ENCODE measurements at places on chromosomes 5 and 9.

DNA sequence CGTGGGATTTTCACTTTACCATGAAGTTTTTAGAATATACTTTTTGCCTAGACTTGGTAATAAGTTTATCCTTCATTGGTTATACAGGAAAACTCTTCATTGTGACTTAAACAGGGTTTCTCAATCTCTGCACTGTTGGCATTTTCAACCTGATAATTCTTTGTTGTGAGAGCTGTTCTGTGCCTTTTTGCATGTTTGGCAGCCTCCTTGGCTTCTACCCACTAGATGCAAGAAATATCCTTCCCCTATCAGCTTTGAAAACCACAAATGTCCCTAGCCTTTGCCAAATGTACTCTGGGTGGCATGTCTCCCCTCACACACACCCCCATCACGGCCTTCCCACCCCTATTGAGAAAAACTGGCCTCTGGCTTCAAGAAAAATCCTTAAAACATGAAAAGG is 180.9 kb downstream of the ESM1 start:
- DNase-seq, result no peak

DNA sequence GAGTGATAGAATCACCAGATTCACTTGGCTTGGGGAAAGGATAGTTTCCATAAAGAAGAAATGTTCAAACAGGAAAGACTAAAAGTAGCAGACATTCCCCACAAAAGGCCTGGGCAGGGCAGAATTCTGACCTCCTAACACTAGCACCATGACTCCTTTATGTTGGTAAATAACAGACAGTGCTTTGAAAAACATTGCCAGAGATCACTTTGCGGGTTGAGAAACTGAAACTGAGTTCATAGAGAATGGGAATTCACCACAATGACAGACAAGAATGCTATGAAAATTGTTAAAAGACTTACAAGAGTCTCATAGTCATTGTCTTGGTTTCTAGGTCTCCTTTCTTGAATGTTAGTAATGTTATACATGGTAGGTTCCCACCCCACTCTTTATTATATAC is 172.5 kb upstream of the GLRA1 start:
- no peak for DNase-seq

GRCh38 chr9:14467675-14468374 is 153.9 kb upstream of the NFIB start:
- no peak for DNase-seq

DNA sequence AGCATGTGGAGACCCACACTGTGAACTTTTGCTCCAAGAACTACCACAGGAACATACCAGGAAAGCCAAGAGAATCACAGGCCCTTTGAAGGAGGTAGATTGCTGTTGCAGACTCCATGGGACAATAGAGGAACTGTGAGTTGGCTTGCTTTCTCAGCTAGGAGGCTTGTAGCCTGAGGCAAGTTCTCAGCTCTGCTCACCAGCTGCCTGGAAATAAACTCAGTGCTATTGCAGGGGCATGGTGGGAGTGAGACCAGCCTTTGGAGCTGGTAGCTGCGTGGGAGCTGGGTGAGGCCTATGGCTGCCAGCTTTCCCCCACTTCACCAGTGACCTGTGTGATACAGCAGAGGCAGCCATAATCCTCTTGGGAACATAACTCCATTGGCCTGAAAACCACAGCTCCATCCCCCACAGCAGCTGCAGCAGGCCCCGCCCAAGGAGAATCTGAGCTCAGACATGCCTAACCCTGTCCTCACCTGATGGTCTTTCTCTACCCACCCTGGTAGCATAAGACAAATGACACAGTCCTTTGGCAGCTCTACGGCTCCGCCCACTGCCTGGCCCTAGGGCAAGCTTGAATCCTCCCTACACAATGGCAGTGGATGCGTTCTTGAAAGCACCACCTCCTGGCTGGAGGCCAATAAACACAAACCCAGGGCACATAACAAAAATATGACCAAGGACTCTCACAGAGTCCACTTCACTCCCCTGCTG is 389.5 kb downstream of the KIF4B start:
- no peak for DNase-seq

DNA sequence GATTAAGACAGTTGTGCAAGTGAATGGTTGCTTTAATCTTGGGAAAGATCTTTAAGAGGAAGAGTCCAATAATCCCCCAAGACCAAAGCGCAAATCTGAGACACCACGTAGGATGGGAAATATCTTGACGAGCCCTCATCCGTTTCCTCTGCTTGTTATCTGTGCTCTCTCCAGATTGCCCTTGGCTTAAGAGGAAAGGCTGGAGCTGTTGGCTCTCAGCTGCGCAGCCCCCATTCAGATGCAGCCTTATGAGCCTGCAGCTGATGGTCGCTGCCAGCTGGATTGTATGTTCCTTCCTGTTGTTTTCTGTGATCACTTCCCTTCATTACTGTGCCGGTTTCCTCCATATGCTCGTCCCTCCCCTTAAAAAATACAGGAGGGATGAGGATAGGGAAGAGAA is 47.7 kb downstream of the PWWP2A start:
- no peak for DNase-seq

- no peak for DNase-seq
These were observed 87.0 kb downstream of the ADAMTS2 start for GRCh38 chr5:179258001-179258921.

- no peak for DNase-seq
These were observed 411.7 kb upstream of the KCNN2 start for GRCh38 chr5:113950186-113950585.

DNA sequence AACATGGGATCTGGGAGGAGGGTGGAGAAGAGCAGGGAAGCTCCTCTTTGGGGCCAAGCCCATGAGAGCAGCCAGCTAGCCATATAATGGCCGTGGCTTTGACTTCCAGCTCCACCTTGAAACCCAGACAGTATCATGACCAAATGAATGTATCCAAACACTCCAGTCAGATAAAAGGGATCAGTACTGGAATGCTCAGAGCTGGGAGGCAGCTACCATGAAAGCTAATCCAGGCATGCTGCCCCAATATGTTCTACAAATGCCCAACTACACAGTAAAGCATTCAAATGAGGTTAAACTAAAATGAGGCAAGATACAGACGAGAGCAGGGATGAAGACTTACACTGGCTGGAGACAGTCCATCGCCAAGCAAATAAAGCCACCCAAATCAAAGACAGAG is 69.4 kb downstream of the FRMD3 start:
- no peak for DNase-seq

- DNase-seq, result no peak
These were observed 7.5 kb downstream of the ZNF608 start for GRCh38 chr5:124738681-124739633.

DNA sequence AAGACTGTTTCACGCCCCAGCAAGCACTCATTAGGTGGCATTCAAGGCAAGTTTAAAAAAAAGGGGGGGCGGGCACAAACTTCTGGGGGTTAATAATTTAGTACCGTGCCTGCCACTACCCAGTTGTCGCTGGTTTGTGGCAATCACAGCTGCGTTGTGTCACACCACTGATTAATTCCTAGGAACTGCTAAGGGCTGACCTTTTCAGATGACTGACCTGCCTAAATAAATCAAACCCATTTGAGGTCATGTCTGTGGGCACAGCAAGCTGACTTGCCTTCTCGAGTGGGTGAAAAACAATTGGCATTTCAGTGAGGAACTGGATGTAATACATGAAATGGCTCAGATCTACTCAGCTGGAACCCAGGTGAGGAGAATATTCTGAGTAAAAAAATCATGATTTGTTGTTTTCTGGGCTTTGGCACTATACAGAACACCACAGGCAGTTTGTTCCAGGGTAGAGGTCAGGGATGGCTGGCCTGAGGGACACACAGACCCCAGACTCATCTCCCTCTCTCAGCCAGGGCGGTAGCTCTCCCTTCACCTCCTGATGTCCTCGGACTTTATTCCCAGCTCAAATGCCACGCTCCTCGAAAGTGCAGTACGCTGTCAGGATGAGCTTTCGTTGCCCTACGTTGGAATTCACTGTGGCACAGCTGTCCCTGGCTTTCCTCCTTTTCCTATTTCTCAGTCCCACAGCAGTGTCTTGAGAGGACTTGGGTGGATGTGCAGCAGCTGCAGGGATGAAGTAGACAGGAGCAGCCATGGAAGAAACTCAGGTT is 15.5 kb upstream of the MGAT1 start:
- no peak for DNase-seq

DNA sequence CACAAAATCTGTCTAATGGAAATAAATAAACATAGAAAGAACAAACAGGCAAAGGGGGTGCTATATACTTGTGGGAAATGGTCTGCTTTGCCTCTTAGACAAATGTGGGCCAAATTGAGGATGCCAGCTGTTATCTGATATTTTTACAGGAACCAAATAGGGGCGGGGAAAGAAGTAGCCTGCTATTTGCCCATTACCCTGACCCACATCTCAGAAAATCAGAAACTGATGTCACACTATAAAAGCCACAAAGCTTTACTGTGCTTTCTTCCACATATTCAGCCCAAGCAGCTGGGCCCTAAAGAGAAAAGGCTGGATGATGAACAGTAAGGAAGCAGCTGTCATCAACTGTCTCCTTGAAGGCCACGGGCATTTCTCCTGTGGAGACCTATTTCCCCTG is 97.3 kb downstream of the ELAVL2 start:
- no peak for DNase-seq

GRCh38 chr5:124176692-124177091 is 569.7 kb downstream of the ZNF608 start:
- no peak for DNase-seq

GRCh38 chr9:109310486-109310901 is 10.4 kb downstream of the EPB41L4B start:
- DNase-seq, result no peak

GRCh38 chr5:178407646-178408045 is 175.0 kb upstream of the PHYKPL start:
- DNase-seq, result no peak

GRCh38 chr5:79575996-79576395 is 36.2 kb upstream of the TENT2 start:
- no peak for DNase-seq
